ENCODE measurements at places on chromosomes 6 and 20. TPM values are rescaled to one million over a fixed set of nuclear protein-coding genes. Genes with fewer than 3 reads are reported as not detected.

DNA sequence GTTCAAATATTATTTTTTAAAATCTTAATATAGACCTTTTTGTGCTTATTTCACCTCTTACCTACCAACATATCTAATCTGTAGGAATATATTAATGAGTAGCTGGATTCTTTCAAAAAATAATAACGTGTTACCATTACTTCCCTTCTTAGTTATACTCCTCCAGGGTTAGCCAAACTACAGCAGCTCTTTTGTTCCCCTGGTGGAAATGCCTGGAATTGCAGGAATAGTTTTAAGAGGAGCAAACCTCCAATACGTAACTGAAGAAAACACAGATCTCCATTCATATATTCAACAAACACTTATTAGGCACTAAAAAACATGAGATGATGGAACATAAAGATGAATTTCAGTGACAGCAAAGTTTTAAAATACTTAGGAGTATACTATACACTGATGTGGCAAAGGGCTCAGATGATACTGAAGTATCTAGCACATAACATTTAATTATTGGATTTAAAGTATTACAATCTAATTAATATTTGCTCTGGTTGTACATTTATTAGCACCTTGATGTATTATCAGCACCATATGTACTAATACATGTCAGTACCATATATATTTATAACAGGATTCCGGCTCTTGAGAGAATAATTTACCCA, 78.3 kb downstream of the TBX18 start:
- peak; percentile 79 for DNase-seq

GRCh38 chr6:160837146-160837545, 135.1 kb downstream of the PLG start:
- peak; percentile 6 for DNase-seq

DNA sequence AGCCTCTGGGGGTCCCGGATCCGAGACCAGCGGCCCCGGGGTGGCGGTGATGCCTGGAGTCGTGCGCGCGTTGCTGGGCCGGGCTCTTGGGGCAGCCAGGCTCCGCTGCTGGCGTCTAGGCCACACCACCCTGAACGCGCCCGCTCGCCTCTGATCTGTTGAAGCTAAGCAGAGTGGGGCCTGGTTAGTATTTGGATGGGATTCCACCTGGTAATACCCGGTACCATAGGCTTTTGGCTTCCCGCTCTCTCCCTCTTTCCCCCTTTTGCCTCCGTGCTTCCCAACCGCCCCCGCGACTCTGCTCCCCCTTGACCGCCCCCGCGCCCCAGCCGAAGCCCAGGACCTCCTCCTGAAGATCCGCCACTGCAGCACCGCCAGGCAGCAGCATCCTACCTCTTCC, 1383.5 kb upstream of the DEFB115 start:
- DNase-seq: peak; percentile 70

Gene NDRG3
- 24.0 TPM for total RNA-seq

Gene PNLDC1
- 0.12 TPM for total RNA-seq

Gene FAM83C
- total RNA-seq: not detected

Gene HCRTR2
- not detected for total RNA-seq

Gene EYA4
- 0.21 TPM for total RNA-seq

All from GM23338 (cell line).